Psoas muscle (tissue), 8 donors: ENCODE measurements at places on chromosomes 3 and 15. TPM values are rescaled to one million over a fixed set of nuclear protein-coding genes. Genes with fewer than 3 reads are reported as not detected.

- no peaks in the 10 kb centered on the region for H3K27me3 ChIP-seq
- H3K4me3 ChIP-seq = no peak overlapping the region
- no peaks in the 10 kb centered on the region for H3K36me3 ChIP-seq
- DNase-seq = no peak
- no peak overlapping the region for H3K27ac ChIP-seq
- peaks cover 49% of the 10 kb centered on the region for H3K4me1 ChIP-seq
Measured at GRCh38 chr15:85000189-85000864, 18.7 kb downstream of the PDE8A start.

DNA sequence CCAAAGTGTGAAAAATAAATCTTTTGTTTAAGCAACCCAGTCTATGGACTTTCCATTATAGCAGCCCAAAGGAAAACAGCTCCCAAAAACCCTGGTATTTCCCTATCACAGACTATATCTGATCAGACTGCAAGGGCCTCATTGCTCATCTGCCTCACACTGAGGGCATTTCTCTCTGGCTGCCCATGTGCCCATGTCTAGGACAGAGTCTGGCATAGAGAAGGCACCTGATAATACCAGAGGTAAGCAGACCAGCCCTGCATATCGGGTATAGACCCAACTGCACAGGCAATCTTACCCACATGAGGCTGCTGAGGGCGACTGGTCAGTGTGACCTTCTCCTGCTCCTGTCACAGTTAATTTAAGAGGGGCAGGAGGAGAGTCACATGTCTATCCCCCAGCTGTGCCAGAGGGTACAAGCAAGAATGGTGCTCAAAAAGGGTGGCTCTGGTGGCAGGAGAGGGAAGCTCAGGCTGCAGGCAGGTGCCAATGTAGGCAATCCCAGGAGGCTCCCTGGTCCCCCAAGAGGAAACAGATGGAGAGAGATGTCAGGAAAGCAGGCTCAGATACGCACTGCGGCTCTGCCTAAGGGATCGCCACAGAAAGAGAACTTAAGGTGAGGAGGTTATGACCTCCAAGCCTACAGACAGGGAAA, 3.1 kb downstream of the CSRNP1 start:
- no peak for DNase-seq
- H3K4me3 ChIP-seq = peak overlapping the region; percentile 93
- H3K36me3 ChIP-seq = no peaks in the 10 kb centered on the region

Gene ANKRD63
- total RNA-seq = not detected

DNA sequence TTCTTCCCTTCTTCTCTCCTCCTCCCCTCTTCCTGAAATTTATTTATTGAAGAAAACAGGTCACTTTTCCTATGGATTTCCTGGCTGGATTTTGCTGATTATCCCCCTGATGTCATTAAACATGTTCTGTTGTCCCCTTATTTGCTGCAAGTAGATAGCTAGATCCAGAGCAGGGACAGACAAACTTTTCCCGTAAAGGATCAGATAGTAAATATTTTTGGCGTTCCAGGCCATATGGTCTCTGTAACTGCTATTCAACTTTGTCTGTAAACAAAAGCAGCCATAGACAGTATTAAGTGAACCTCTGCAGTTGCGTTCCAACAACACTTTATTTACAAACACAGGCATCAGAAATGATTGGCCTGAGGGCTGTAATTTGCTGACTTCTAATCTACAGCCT, 241.3 kb downstream of the NEK10 start:
- H3K4me1 ChIP-seq = no peaks in the 10 kb centered on the region
- H3K27ac ChIP-seq = no peak overlapping the region
- H3K36me3 ChIP-seq = no peaks in the 10 kb centered on the region
- H3K4me3 ChIP-seq = no peak overlapping the region

Gene LEKR1
- not detected for total RNA-seq

- H3K4me1 ChIP-seq = no peaks in the 10 kb centered on the region
- H3K27ac ChIP-seq = no peak overlapping the region
- peaks cover 1% of the 10 kb centered on the region for H3K27me3 ChIP-seq
- no peak overlapping the region for H3K4me3 ChIP-seq
- H3K36me3 ChIP-seq = no peaks in the 10 kb centered on the region
- no peak for DNase-seq
Measured at GRCh38 chr3:123018683-123019082, 8.9 kb downstream of the SEMA5B start.

GRCh38 chr3:139309880-139310279, 33.9 kb upstream of the MRPS22 start:
- H3K27me3 ChIP-seq = no peaks in the 10 kb centered on the region

Gene SLC9A9
- total RNA-seq = 5.4 TPM

- no peaks in the 10 kb centered on the region for H3K36me3 ChIP-seq
- no peak overlapping the region for H3K4me3 ChIP-seq
- DNase-seq = no peak
- H3K27me3 ChIP-seq = no peaks in the 10 kb centered on the region
Measured at GRCh38 chr15:86616771-86617170, 537.1 kb downstream of the AGBL1 start.

DNA sequence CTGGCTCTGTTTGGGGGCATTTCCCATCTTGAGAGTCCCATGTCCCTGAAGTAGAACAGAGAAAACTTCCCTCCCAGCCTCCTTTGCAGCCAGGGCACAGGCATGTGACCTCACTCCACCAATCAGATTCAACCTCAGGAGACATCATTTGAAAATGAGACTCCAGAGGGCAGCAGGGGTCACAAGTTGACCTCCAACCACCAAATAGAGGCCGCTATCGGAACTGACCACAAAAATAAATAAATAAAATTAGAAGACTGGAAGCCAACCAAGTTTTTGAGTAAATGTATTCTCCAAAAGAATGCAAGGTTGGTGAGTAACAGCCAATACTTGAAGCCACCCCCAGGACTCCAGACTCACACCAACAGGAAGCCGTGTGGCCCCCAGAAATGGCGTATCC, 106.5 kb downstream of the CHSY1 start:
- H3K4me1 ChIP-seq = no peaks in the 10 kb centered on the region
- H3K4me3 ChIP-seq = no peak overlapping the region
- H3K36me3 ChIP-seq = no peaks in the 10 kb centered on the region
- no peak overlapping the region for H3K27ac ChIP-seq
- DNase-seq = no peak
- no peaks in the 10 kb centered on the region for H3K27me3 ChIP-seq

GRCh38 chr15:51398626-51399025, 57.2 kb downstream of the GLDN start:
- H3K27ac ChIP-seq = no peak overlapping the region
- H3K36me3 ChIP-seq = no peaks in the 10 kb centered on the region
- no peak overlapping the region for H3K4me3 ChIP-seq
- no peaks in the 10 kb centered on the region for H3K4me1 ChIP-seq

GRCh38 chr15:90191794-90192509, 9.2 kb upstream of the SEMA4B start:
- no peak overlapping the region for H3K27ac ChIP-seq
- peak; percentile 88 for DNase-seq
- peaks cover 15% of the 10 kb centered on the region for H3K4me1 ChIP-seq
